Activated CD8-positive, alpha-beta T cell treated with anti-CD3 and anti-CD28 coated beads, Interleukin-2, amount 10 ng/mL, durations not matched to agents 7 days and 5 days (primary cell): ENCODE measurements at places on chromosomes 16 and 17. TPM values are rescaled to one million over a fixed set of nuclear protein-coding genes. Genes with fewer than 3 reads are reported as not detected.

Gene DLX3
- not detected for total RNA-seq

DNA sequence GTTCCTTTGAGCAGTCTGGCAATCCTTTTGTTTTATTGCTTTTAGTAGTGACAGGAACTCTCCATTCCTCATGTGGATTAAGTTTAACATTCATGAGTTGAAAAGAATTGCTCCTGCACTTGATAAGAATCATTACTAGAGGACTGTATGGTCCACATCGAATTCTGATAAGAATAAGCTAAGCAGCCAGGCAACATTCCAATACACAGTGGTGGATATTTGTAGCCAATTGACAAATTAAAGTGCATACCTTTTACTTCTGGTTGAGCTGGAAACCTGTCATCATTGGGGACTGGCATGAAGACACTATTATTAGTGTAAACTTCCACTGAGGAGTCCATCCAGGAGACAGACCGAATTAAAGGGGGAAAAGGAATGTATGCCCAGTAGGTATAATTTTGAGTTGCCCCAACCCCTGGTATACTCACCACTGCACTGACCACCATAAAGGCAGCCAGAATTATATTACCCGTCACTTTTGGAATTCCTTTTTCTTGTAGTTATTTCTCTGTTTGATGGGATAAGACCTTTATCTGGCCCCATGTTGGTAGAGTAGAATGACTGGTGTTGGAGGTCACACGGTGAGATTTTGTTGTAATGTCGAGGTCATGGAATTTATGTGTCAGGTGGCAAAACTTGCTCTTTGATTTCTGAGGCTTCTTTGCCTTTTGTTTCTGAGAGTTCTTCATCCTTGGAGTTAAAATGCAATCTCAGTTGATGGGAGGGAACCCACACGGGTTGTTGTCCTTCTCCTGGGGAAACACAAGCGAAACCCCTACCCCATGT, 72.1 kb upstream of the ARL4D start:
- no peak for DNase-seq

DNA sequence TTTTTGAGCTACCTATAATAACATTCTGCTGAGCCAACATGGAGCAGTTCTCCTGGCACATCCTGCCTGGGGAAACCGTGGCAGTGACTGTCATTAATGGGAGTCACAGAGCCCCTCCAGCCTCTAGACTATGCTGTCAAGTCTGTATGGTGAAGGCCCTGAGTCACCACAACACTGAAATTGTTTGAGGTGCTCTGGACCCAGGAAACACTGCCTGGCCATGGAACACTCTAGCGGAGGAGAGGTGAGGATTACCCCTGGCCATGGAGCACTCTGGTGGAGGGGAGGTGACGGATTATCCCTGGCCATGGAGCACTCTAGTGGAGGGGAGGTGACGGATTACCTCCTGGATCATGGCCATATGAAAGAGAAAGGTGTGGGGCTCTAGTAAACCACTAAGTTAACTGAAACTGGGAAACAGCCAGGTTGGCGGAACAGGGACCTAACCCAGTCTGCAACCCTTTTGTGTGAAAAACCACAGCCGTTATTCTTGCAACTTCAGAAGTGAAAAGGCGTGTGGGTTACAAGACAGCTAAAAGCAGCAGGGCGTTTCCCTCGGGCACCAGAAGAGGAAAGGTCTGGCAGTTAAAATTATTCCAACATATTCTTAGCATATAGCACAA, 156.7 kb downstream of the KCNJ12 start:
- DNase-seq: no peak

DNA sequence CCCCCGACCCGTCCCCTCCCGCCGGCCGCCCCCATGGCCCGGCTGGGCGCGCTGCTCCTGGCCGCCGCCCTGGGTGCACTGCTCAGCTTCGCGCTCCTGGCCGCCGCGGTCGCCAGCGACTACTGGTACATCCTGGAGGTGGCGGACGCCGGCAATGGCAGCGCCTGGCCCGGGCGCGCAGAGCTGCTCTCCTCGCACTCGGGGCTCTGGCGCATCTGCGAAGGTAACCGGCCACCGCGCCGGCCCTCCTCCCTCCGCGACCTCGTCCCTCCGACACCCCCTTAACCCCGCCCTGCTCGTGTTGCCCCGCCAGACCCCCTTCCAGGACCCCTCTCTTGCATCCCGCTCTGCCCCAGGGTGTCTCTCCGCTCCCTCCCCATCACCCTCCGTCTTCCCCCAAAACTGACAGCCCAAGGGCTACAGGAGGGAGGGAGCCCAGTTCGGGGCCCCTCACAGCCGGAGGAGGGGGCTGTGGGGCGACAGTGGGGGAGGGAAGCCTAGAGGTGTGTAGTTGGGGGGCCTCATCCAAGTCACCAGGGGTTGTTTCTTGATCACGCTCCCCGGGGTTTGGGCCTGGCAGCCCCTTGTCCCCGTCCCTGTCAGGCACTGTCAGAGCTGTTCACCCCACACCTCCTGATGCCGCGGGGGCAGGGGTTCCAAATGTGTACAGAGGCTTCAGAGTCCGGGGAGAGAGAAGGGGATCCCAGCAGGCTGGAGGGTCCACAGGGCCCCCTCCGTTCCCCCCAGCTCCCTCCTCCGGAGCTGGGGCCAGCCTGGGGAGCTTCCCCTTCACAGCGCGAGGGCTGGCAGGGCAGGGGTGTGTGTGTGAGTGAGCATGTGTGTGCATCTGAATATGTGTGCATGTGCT, 794 bp downstream of the TMEM235 start:
- DNase-seq: peak; percentile 51

GRCh38 chr17:73281928-73282327, 20.2 kb upstream of the CPSF4L start:
- no peak for DNase-seq
